ENCODE measurements at places on chromosomes 4 and X. TPM values are rescaled to one million over a fixed set of nuclear protein-coding genes. Genes with fewer than 3 reads are reported as not detected.

- no peak for DNase-seq
Observed at GRCh38 chr4:174275101-174275500, 8.4 kb downstream of the FBXO8 start.

GRCh38 chrX:25013632-25014365, 2.0 kb downstream of the ARX start:
- DNase-seq = no peak

DNA sequence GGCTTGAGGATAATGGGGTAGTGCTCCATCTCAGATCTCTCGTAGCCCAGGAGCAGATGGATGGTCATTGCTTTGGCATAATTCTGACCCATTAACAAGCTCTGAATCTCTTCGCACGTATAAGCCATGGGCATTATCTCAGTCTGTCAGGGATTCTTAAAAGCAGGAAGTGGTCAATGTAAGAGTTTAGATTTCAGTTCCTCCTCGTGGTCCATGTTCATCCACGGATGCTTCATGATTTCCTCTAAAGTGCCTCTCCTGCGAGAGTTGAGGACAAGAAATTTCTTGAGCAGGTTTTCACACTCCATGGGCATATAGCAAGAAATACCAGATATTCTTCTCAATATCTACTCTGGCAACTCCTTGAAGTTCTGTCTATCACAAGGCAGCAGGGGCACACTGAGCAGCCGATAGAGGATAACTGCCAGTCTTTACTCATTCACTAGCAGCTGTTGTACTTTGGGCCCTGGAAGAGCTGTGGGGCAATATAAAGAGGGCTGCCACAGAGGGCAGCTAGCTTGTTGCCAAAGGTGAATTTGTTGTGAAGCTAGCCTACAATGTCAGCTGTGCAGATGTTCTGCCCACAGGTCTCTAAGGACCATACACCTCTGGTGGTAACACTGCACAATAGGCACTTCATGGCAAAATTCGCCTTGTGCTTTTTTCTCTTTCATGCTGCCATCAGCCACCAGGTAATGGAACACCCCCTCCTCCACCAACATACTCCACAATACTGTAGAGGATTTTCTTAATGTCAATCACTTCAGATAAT, 52.0 kb upstream of the WDR17 start:
- no peak for DNase-seq

DNA sequence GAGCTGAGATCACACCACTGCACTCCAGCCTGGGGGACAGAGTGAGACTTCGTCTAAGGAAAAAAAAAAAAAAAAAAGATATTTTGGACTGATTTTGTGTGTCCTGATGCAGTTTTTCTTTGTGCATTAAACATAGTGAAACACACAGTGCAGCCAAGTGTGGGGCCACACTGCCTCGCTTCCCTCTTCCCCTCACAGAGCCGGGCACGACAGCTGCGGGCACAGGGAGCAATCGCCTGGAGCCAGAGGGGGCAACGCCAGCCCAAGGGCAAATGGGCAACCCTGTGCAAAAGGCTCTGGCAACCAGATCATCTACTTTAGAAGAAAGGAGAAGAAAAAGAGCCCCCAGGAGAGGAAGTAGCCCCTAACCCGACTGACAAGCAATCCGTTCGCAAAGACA, 13.5 kb upstream of the CCNQ start:
- no peak for DNase-seq

- no peak for DNase-seq
Observed at GRCh38 chr4:94244087-94244828, 36.6 kb downstream of the SMARCAD1 start.

- no peak for DNase-seq
Observed at GRCh38 chr4:37934096-37934495, 26.1 kb upstream of the PTTG2 start.

DNA sequence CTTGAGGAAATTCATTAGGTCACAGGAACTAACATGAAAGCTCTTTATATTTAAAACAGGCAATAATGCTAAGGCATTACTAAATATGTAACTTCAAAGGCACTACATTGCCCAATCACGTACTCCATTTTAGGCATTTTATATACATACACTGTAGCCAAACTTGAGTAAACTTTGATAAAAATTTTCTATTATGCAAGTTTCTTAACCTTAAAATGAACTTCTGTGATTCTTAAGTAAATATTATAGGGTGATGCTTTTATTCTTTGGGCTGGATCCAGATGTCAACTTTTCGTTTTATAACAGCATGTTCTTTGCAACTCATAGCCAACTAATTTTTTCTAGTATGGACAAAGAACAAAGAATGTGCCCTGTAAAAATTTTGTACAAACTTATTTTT, 28.3 kb upstream of the MAP9 start:
- DNase-seq = no peak

- DNase-seq = no peak
Observed at GRCh38 chr4:66187175-66187720, 517.0 kb upstream of the EPHA5 start.

GRCh38 chrX:52166840-52167239, 17.8 kb upstream of the MAGED4 start:
- DNase-seq = no peak

- peak; percentile 6 for DNase-seq
Observed at GRCh38 chr4:32672359-32672758, 1952.2 kb downstream of the PCDH7 start.

DNA sequence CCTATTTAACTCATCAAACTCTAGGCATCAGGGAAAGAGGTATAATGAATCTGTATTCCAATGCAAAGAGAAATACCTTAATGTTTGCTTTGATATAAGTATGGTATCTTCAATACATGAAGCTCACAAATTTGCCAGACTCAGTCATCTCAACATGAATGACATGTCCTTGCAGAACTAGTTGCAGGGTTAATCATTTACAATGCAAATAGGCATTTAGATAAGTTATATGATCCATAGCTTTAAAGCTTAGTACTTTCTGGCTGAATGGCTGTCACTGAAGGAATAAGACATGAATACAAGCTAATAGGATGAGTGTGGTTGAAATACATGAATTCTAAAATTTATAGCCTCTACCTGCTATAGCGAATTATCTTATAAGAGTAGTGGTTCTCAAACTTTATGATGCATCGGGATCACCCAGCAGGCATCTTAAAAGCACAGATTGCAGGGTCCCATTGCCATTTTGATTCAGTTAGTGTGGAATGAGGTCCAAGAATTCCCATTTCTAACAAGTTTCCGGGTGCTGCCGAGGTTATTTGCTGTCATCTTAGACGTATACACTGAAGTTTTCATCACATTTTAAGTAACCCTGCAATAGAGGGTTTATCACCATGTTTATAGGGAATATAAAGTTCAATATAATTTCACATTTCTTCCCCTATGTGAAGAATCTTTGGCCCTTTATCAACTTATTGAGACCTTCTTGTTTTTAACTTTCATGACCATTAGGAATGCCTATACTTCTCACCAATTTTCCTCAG, 439.2 kb downstream of the ARHGAP24 start:
- DNase-seq = no peak

DNA sequence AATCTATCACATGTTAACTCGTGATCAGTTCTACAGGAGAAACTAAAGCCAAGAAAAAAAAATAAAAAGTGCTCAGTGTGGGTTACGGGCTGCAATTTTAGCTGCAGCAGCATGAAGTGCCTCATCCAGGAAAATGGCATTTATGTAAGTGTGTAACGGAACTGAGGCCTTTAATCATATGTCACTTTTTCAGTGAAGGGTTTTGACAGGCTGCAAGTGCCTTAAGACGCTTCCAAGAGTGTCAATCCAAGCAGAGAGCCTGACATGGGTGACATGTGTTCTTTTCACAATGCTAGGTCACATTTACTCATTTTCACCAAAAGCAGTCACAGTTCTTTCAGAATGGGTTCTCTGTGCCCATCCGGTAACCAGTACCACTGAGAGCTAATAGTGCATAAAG, 604.6 kb downstream of the RAB28 start:
- no peak for DNase-seq

GRCh38 chrX:153947009-153947769, 2.7 kb upstream of the RENBP start:
- DNase-seq = no peak

DNA sequence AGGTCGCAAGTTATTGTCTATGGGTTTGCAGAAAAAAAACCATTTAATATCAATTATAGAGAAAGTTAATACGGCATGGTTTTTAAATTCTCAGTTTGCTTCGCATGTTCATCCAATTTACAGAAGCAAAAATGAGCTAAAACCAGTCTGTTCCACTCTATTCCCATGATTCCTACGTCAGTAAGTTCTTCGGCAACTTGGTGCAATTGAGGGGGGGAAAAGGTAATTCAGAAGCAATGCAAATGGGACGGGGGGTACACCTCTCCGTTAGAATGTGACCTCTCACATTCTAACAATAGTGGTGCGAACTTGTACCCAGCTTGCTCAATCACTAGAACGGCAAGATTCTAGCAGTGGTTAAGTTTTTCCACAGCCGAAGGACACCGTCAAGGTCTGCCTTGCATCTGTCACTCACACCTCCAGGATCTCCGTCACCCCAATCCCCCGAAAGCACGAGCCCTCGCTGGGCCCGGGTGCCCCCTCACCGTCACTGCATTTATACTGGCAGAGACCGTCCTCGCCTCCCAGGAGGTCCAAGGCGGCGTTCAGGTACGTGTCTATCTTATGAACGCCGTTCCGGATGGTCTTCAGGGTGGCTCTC, 653 bp downstream of the PLA2G12A start:
- peak; percentile 10 for DNase-seq

DNA sequence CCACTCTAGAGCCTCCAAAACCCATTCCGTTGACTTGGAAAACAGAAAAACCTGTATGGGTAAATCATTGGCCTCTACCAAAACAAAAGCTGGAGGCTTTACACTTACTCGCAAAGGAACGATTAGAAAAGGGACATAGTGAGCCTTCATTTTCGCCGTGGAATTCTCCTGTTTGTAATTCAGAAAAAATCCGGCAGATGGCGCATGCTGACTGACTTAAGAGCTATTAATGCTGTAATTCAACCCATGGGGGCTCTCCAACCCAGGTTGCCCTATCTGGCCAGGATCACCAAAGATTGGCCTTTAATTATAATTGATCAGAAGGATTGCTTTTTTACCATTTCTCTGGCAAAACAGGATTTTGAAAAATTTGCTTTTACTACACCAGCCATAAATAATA, 60.8 kb downstream of the ZNF732 start:
- no peak for DNase-seq

RCHY1 gene
- polyA plus RNA-seq = 52.3 TPM

TRAM1L1 gene
- polyA plus RNA-seq = 23.2 TPM

TSPAN7 gene
- 48.0 TPM for polyA plus RNA-seq

TMEM255A gene
- 13.5 TPM for polyA plus RNA-seq

TMEM271 gene
- polyA plus RNA-seq = not detected

ERAS gene
- polyA plus RNA-seq = 0.18 TPM

TCEAL6 gene
- polyA plus RNA-seq = 0.12 TPM

ARHGAP36 gene
- polyA plus RNA-seq = not detected

PALLD gene
- 85.8 TPM for polyA plus RNA-seq

ADGRL3 gene
- 30.8 TPM for polyA plus RNA-seq

PDGFC gene
- 76.4 TPM for polyA plus RNA-seq

SETD7 gene
- polyA plus RNA-seq = 32.3 TPM

COL25A1 gene
- 12.5 TPM for polyA plus RNA-seq

CPE gene
- polyA plus RNA-seq = 146 TPM

F9 gene
- not detected for polyA plus RNA-seq
